ENCODE measurements at places on chromosomes 4 and X.

DNA sequence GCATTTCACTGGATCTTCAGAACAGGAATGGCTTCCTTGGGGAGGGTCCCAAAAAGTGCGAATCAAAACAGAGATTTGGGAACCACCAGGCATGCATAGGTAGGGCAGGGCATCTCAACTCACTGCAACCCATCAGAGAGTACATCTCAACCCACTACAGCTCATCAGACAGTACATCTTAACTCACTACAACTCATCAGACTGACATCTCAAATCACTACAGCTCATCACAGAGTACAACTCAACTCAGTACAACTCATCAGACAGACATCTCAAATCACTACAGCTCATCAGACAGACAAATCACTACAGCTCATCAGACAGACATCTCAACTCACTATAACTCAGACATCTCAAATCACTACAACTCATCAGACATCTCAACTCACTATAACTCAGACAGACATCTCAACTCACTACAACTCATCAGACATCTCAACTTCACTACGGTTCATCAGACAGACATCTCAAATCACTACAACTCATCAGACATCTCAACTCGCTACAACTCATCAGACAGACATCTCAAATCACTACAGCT is 47.5 kb upstream of the CLDN34 start:
- DNase-seq: no peak

- no peak for DNase-seq
These were observed 1.9 kb downstream of the SMAD1 start for GRCh38 chr4:145483514-145483913.

GRCh38 chr4:1212546-1213335 is 36.2 kb downstream of the CTBP1 start:
- DNase-seq: no peak

- DNase-seq: no peak
These were observed 34.1 kb downstream of the GPAT3 start for GRCh38 chr4:83569987-83570386.

DNA sequence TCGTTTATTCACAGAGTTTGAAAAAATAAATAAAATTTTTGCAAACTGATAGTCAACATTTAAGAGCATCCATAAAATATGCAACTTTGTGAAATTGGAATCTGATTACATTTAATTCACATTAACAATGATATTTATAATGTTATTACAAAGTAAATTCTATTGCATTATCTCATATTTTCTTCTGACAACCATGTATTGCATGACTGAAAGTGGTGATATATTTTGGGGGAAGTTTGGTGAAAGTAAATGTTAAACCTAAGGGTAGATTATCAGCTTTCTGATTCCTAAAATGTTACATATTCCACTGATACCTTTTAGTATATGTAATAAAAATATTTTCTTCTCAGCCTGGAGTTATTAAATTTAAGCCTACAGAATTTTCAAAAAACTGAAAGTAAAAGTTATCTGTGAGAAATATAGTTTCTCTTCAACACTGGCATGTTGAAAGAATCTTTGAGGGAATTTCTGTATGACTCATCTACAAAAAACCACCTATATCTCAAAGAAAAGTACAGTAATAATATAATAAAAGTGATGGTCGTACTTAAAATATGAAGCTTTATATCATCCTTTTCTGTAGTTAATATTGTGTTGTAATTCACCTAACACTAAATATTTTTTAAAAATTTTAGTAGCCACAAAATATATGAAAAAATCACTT is 1179.6 kb upstream of the PCDH7 start:
- no peak for DNase-seq

GRCh38 chrX:103918050-103918449 is 44.4 kb upstream of the TMSB15B start:
- DNase-seq: no peak

DNA sequence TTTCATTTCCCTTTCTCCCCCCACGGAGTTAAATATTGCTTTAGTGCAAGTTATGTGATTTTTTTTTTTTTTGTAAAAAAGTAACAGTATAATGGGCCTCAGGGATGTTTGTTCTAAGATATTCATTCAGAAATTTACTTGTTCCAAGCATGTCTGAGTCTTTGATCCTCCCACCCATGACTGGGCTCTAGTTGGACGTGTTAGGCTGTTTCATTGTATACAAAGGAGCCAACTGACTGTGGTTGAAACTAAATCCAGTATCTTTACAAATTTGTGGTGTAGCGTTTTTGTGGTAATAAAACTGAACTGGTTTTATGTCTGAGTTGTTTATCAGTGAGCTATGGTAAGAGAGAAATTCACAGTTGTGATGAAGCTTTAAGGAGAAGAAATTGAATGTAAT is 74.1 kb downstream of the DOCK11 start:
- DNase-seq: no peak

- DNase-seq: no peak
These were observed 669.2 kb upstream of the AADAT start for GRCh38 chr4:170758988-170759387.

- DNase-seq: no peak
These were observed 55.5 kb downstream of the LUZP4 start for GRCh38 chrX:115344885-115345614.

DNA sequence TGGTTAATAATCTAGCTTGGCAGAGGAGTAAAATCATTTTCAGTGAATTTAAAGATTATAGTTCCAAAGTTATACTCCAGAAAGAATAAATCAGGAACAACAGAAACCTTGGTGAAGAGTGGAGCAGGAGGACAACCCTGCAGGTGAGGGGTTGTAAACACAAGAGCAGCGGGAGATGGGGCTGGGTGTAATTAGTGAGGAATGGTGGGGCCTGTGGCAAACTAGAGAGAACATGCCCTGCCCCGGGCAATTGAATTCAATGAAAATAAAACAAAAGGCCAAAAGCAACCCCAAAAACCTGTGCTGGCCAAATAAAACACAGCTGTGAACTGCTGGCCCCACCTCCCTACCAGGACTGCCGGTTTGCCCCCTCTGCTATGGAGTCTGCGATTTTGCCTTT is 325.2 kb downstream of the NR3C2 start:
- DNase-seq: no peak

DNA sequence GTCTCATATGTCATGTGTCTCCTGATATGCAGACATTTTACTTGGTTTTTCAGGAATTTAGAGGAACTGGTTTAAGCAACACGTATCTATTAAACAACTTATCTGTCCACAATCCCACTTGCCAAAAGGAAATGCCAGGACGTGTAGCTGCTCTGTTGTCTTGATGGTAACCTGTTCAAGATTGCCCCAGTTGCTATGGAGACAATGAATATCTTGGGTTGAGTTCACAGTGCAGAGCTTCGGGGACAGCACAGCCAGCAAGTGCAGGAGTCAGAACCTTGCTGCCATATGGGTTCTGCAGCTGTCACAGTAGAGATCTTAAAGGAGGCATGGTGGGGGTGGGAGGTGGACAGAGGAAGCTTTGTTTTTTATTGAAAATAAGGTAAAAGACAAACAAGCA is 28.7 kb upstream of the FAM9B start:
- no peak for DNase-seq

DNA sequence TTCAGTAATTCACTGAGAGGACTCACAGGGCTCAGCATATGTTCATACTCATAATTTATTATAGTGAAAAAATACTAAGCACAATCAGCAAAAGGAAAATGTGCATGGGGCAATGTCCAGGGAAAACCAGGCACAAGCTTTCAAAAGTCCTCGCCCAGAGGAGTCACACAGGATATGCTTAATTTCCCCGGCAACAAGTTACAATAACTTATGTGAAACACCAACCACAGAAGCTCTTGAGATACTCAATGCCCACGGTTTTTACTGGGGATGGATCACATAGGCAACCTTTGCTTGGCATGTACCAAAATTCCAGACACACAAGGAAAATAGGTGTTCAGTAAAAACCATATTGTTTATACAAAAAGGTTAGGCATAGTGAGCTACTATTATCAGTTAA is 38.5 kb upstream of the STPG2 start:
- no peak for DNase-seq

GRCh38 chr4:64464581-64464980 is 55.3 kb upstream of the TECRL start:
- DNase-seq: no peak

DNA sequence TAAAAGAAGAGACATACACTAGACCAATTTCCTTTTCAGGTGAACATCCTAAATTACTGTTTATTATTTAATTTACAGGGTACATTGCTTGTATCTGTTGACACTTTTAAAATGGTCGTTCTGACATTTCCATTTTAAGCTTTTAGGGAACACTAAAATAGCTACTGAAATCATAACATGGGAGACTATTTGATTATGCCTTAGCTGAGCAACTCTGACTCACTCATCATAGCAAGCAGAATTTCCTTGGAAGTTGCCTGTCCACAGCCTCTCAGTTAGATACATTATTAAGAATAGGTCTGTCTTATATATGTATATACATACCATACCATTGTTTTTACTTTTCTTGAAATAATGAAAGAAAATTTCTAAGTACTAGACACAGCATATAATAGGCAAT is 22.0 kb downstream of the GUCY1B1 start:
- DNase-seq: no peak

DNA sequence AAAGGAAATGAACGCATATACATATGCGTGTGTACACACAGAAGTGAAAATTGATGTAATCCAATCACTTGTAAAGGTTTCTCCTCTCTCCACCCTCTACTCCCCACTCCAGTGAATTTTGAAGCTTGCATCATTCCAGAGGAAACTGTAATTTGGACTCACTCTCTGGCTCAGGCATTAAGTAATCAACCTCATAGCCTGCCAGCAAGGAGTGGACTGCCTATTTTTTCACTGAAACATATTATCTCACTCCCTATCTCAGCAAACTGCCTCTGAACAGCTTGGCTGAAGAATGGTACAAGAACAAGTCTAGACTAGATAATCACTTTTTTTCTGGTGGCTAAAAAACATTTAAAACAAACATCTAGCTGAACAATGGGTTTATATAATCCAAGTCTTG is 124.2 kb downstream of the C4orf51 start:
- DNase-seq: no peak

GRCh38 chr4:51906167-51906958 is 63.4 kb downstream of the DCUN1D4 start:
- no peak for DNase-seq

GRCh38 chr4:24001486-24002329 is 111.9 kb upstream of the PPARGC1A start:
- no peak for DNase-seq

GRCh38 chr4:110801591-110801990 is 178.7 kb upstream of the PITX2 start:
- no peak for DNase-seq

GRCh38 chr4:73653695-73654106 is 33.5 kb upstream of the RASSF6 start:
- DNase-seq: no peak

DNA sequence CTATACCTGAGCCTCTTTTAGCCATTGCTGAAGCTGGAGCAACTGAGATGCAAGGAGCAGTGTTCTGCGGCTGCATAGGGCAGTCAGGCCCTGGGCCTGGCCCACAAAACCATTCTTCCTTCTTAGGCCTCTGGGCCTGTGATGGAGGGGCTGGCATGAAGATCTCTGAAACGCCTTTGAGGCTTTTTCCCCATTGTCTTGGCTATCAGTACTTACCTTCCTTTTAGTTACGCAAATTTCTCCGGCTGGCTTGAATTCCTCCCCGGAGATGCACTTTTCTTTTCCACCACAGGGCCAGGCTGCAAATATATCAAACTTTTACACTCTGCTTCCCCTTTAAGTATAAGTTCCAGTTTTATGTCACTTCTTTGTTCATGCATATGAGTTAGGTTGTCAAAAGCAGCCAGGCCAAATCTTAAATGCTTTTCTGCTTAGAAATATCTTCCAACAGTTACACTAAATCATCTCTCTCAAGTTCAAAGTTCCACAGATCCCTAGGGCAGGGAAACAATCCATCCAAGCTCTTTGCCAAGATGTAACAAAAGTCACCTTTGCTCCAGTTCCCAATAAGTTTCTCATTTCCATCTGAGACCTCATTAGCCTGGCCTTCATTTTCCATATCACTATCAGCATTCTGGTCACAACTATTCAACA is 194.4 kb upstream of the PCDH7 start:
- DNase-seq: no peak

- no peak for DNase-seq
These were observed at the start of gene ESX1 for GRCh38 chrX:104254442-104255115. Gene ESX1 (minus strand): TSS chrX:104254933. CDS start chrX:104254849, 84 bp downstream.

- no peak for DNase-seq
These were observed 708 bp downstream of the BCLAF3 start for GRCh38 chrX:19990151-19990555.

DNA sequence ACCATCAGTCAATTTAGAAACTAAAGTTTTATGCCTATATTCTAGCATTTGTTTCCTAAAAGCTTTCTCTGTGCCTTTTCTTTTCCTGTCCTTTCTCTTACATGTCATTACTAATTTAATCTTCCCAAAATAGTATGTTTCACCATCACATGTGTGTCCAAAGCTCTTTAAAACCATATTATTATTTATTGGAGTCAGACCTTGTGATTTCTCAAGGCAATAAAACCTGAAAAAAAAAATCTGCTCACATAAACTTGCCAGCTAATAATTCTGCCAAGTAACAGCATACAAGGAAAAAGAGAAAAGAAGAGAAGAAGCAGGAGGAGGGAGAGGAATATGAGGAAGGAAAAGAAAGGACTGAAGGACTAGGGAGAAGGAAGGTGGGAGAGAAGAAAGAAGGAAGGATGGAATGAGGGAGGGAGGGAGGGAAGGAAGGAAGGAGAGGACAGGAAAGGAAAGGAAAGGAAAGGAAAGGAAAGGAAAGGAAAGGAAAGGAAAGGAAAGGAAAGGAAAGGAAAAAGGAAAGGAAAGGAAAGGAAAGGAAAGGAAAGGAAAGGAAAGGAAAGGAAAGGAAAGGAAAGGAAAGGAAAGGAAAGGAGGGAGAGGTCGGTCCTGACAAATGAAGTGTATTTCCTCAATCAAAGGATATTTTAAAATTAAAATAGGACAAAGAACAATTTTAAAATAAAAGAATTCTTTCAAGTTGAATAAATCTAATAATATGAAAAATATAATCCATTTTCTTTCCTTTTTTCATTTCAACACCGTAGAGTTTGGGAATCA is 57.4 kb downstream of the ANTXR2 start:
- DNase-seq: no peak

- DNase-seq: no peak
These were observed 7.1 kb upstream of the TBC1D14 start for GRCh38 chr4:6902318-6903042.

DNA sequence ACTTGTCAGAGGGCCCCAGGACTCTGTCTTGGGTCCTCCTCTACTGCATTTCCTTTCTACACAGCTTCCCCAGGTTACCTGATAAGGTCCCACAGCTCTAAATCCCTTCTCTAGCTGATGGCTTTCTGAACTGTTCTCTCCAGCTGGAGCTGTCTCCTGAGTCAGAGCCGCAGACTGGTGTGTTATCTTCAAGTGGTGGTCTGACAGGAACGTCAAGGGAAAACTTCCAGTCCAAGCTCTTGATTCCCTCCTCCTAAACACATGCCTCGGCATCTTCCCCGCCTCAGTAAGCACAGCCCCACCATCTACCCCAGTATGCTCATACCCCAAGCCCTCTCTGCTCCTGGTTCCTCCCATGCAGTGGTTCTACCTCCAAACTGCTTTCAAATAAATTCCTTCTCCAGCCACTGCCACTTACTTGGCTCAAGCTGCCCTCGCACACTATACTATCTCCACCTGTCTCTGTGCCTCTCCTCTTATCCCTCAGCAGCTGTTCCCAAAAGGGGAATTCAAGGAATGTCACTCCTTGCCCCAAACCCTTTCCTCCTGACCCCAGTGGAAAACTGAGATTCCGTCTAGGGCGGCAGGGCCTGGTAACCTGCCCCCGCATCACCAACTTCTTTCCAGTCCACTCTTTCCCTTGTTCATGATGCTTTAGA is 17.2 kb upstream of the CENPU start:
- DNase-seq: no peak
